ENCODE measurements at places on chromosomes 7 and 10. TPM values are rescaled to one million over a fixed set of nuclear protein-coding genes. Genes with fewer than 3 reads are reported as not detected.

GRCh38 chr10:93947055-93947454 lies 46.7 kb upstream of the PLCE1 start:
- no peak for DNase-seq

DNA sequence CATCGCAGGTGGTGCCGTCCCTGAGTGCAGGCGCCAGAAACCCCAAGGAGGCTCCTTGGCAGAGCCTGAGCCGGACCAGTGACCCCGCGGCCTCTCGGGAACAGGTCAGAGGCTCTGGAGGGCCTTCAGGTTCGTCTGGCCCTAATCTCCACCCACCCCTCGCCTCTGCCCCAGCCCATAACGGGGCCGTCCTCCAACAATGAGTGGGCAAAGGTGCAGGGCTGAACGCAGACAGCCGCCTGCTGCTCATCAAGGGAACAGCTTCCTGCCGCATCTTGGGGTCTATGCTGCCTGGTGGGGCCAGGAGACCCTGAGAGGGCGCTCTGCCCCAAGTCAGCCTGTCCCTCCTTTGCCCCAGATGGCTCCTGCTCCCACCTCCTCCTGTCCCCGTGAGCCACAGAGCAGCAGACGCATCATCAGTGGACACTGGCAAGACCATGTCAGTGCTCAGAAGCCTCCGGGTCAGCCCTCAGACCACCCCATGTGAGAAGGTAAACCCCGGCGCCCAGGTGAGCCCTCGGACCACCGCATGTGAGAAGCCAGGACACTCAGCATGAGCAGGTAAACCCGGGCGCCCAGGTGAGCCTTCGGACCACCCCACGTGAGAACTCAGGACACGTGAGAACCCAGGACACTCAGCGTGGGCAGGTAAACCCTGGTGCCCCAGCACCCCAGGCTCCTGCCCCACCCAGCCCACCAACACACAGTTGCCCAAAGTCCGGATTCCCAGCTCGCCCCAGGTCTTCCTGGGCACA lies 142.0 kb downstream of the PTPRN2 start:
- DNase-seq, result no peak

GRCh38 chr7:111198255-111198654 lies 107.3 kb downstream of the LRRN3 start:
- DNase-seq, result no peak

DNA sequence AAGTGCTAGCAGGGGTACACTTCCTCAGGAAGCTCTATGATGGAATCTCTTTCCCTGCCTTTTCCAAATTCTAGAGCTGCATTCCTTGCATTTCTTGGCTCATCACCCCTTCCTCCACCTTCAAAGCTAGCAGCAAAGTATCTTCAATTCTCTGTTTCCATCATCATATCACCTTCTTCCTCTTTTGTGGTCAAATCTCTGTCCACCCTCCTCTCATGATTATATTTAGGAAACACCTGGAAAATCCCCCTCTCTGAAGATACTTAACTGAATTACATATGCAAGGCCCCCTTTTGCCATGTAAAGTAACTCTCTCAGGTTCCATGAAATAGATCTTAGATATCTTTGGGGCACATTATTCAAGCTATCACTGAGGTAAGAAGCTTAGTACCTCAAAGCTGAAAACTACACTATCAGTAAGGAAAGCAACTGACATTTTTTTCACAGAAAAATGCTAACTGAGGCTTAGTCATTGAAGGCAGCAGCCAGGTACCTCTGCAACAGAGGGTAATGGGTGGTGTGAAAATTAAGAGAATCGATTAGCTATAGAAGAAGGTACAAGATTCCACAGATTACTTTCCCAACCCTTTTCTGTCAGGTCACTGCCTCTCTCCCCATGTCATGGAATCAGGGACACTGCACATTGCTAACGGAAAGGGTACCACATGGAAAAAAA lies 197.3 kb downstream of the MACC1 start:
- no peak for DNase-seq

MAT1A gene
- polyA plus RNA-seq, result 0.67 TPM
